Transverse colon (tissue), 4 donors: ENCODE measurements at places on chromosomes 5 and 9.

GRCh38 chr5:27158775-27159174, 120.4 kb upstream of the CDH9 start:
- DNase-seq, result no peak

GRCh38 chr9:133880851-133881661, 111.1 kb downstream of the VAV2 start:
- DNase-seq, result no peak

GRCh38 chr5:168706655-168707069, 127.5 kb upstream of the PANK3 start:
- DNase-seq, result no peak

DNA sequence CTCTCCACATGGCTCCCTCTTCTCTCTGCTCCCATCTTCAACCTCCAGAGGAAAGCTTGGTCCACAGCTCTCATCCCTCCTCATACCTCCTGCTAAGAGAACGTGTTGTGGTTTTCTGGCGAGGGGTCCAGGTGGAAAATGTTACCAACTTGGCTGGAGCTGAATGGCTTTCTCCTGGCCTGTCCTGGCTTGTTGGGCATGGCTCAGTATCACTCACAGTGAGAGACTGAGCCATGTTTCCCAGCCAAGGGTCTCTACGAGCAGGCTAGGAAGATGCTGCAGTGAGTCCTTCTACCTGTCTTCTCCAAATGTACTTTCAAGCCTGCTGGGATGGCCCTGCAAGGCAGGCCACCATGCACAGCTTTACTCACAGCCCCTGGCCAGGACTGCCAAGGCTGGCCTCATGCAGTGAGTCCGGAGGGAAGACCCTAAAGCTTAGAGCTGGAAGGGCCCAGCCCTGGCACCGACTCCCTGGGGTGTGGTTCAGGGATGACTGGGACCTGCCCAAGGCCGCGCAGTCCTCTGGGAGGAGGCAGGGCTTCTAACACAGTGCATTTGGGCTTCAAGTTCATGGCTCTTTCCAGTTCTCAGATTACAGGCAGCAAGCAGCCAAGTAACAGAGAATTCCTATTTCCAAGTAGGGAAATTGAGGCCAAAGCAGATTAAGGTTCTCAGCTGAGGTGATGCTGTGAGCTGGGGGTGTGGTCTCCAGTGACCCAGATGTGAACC, 59.5 kb downstream of the COL27A1 start:
- DNase-seq, result no peak

GRCh38 chr9:127278372-127278771, 13.8 kb downstream of the GARNL3 start:
- no peak for DNase-seq

GRCh38 chr5:66680221-66680620, 84.0 kb downstream of the MAST4 start:
- no peak for DNase-seq
